Colonic mucosa (tissue), 4 donors: ENCODE measurements at places on chromosomes 5 and 9. TPM values are rescaled to one million over a fixed set of nuclear protein-coding genes. Genes with fewer than 3 reads are reported as not detected.

GRCh38 chr5:73496984-73497457 lies 1.2 kb upstream of the BTF3 start:
- DNase-seq, result no peak

DNA sequence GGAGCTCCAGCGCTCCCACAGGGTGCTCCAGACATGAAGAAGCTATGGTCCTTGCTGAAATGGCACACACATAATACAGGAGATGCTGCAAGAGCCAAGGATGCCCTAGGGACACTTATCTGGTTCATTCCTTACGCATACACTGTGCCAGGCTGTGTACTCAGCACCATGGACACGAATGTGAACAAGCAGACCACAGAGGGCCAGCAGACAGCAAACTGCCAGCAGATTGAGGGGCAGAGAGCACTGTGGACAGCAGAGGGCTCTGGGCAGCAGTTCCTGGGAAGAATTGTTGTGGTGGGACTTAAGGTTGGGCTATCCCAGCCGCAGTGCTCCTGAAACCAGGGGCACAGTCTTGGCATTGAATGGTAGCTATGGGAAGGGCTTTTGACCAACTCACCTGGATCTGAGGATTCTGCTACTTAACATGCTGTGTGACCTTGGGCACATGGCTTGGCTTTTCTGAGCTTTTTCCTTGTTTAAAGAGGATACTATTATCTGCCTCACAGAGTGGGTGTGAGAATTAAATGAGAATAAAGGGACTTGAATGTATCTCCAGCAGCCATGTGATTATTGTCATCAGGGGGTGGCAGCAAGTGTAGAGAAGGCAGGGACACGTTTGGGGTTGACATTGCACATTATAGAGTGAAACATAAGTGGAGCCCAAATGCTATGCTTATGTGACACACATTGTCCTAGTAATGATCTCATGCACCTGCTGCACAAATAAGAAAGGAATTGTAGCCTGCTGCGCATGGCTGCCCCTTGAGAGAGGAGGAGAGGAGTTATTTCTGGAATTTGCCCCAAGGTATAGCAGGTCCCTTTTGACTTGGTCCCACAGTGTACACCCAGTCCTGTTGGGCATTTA lies 30.1 kb downstream of the PPARGC1B start:
- DNase-seq, result no peak

DNA sequence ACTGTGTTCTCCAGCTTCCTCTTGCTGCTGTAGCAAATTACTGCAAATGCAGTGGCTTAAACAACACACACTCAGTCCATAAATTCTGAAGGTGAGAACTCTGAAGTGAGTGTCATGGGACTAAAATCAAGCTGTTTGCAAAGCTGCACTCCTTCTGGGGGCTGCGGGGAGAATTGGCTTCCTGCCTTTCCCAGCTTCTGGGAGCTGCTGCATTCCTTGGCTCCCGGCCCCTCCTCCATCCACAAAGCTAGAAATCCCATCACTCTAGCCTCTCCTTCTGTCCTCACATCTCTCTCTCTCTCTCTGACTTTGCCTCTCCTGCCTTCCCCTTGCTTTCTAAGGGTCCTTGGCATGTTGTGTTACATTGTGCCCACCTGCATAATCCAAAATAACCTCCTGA lies 14.2 kb upstream of the MED10 start:
- no peak for DNase-seq

DNA sequence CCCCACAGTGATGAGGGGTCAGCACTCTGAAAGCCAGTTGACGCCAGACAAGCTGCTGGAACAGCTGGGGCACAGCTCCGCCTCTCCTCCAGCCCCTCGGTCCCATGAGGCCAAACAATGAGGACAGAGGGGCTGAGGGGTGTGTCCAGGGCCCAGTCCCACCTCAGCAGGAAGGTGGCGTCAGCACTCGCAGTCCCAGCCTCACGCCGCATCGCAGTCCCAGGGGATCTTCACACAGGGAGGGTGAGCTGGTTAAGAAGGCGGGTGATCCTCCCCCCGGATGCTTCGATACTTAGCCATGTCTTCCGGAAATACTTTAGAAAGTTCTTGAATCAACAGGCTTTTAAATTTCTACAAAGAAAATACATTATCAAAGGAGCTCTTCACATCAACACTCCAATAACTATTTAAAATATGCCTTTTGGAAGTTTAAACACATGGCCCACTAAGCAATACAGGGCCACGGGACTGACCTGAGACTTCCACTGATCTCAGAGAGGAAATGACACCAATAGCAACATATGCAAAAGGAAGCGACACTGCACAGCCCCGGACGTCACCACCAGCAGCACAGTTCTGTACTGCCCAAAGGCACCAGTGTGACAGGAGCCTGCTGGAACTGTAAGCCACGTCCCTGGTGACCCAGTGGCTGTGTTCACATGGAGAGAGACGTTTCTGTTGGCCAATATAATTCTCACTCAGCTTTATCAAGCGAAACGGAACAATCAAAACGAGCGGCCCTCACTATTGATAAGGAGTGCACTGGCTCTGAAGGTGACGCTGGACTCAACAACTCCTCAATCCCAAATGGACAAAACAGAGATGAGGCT lies 5.9 kb downstream of the MED10 start:
- no peak for DNase-seq

DNA sequence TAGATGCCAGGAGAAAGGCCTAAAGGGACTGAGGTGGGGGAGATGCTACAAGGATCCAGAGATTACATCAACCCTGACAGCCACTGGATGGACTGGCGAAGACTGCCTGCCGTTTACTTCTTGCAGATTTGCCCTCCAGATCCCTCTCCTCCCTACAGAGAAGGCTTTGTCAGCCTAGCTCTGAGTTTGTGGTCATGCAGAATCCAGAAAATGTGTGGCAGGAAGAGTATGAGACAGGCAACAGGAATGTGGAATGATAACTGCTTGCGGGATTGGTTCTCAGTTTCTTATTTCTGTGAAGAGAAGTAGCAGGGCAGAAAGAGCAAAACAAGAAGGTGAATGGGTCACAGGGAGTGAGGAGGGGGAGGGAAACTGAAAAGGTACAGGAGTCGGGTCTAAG lies 129.6 kb downstream of the TLE1 start:
- DNase-seq, result no peak

DNA sequence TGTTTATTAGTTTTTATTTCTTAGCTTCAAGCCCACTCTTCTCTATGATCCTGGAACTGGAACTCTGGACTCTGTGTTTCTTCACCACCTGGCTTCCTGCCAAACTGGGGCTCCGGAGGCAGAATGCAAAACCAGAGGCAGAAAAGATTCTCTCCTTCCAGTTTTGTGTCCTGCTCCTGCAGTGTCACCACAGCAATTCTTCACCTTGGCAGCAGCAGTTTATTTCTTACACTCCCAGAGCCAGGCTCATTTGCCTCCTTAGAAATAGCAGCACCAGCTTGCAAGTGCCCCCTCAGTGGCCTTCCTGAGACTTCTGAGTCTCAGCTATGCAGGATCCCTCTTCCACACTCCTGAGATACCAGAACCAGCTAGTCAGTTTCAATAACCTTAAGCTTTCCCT lies 26.7 kb upstream of the CAMK4 start:
- DNase-seq, result no peak

- DNase-seq, result no peak
Measured at GRCh38 chr5:82694711-82695285, 382.4 kb downstream of the TMEM167A start.

- DNase-seq, result no peak
Measured at GRCh38 chr9:127521919-127522304, 70.6 kb downstream of the LRSAM1 start.

The C5orf52 gene
- total RNA-seq, result 5.5 TPM

- DNase-seq, result no peak
Measured at GRCh38 chr5:151178777-151179488, 21.4 kb upstream of the ANXA6 start.

- no peak for DNase-seq
Measured at GRCh38 chr9:18746631-18747030, 272.7 kb downstream of the ADAMTSL1 start.

- no peak for DNase-seq
Measured at GRCh38 chr9:105290954-105291353, 46.5 kb downstream of the SLC44A1 start.

The IFNA21 gene
- not detected for total RNA-seq

GRCh38 chr9:4583001-4583400 lies 79.1 kb upstream of the PLPP6 start:
- no peak for DNase-seq

DNA sequence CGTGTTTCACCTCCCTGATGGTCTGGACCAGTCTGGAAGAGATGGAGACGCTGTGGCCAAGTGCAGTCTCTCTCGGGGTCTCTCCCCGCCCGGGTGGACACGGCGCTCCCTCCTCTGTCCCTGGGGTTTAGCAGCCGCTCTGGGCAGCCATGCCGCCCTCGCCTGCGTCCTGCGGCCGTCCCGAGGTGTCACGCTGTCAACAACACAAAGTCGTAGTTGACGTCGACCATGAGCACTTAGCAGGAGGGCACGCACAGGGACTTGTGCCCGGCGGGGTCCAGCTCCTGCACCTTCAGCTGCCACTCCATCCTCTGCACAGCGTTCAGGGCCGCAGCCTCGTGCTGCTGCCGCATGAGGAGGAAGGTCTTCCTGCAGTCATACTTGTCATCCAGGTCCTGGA lies 368.9 kb downstream of the CDH9 start:
- DNase-seq, result no peak

The ACTBL2 gene
- total RNA-seq, result not detected

DNA sequence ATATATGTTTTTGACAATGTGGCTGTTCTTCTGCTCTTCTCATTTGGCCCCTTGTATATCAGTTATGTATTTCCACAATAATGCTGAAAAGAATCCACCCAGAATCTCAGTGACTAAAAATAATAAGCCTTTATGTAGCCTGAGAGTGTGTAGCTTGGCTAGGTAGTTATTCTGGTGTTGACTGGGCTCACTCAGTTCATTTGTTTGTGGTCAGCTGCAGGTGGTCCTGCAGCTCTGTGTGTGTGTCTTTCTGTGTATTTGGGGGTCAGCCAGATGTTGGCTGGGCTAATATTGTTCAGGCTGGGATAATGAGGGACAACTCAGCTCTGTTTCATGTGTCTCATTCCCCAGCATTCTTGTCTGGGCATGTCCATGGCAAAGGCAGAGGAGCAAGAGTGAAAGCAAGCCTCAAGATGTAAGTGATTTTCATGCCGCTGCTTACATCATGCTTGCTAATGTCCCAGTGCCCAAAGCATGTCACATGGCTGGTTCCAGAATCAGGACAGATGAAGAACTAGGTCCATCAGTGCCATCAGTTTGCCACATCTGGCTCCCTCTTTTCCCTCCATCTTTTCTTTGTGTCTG lies 162.8 kb downstream of the KCTD16 start:
- no peak for DNase-seq

The PKN3 gene
- total RNA-seq, result 2.8 TPM

The RIMOC1 gene
- total RNA-seq, result 29.7 TPM

The LCN12 gene
- total RNA-seq, result 6.5 TPM

DNA sequence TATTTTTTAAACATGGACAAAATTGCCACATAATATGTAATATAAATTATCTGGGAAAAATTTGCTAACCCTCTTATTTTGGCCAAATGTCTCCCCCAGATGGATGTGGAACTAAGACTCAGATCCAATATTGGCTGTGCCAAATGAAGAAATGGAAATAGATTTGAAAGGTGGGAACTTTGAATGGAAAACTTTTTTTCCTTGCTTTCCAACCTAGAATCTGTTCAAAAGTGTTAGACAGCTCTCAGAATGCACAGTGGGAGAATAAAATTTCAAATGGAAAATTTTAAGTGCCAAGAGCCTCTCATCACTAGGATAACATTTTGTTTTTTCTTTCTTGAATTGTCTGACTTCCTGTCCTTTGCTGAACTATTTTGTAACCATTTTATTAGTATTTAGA lies 142.6 kb upstream of the GAS1 start:
- DNase-seq, result no peak

- no peak for DNase-seq
Measured at GRCh38 chr9:16002816-16003215, 450.0 kb downstream of the CCDC171 start.

The SAXO1 gene
- not detected for total RNA-seq
